Left kidney (tissue), 8 donors: ENCODE measurements at places on chromosomes 4 and X. TPM values are rescaled to one million over a fixed set of nuclear protein-coding genes. Genes with fewer than 3 reads are reported as not detected.

DNA sequence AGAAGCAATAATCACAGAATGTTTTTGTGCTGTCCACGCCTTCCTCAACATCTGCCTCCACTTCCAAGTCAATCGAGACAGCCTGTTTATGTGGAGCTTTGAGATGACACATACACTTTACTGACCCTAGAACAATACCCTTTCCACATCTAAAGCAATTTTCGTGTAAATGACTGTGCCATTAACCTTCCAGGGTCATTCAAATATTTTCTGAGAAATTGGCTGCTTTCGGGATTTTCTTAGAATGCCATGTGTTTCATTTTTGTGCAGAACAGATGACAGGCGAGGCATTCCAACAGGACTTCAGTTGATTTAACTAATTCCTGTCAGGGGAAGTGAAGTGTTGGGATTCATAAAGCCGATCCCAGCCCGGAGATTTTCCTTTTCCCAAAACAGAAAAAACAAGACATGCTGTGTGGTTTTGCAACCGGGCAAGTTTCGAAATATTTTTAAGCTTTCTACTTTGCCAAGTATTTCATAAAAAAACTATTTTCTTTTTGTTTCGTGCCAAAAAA is 73.9 kb downstream of the SORBS2 start:
- peak; percentile 55 for DNase-seq

DNA sequence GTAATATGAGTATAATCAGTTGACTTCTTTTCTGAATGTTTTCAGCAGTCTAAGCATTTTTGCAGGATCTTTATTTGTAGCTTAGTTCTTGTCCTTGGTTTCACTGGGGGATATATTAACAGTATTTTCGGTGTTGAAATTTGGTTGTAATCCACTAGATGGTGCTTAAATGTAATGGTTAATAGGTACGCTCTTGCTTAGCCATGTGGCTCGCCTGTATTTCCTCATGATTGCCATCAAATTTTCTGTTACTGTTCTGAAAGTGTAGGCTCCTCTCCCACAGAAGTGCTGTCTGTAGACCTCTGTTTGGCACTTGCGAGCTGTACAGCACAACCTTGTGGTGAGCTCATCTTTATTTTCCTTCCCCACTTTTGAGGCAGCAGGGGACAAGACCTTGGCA is 3.9 kb upstream of the FAAH2 start:
- no peak for DNase-seq

- no peak for DNase-seq
Measured at GRCh38 chr4:20391198-20391597, 139.5 kb downstream of the SLIT2 start.

DNA sequence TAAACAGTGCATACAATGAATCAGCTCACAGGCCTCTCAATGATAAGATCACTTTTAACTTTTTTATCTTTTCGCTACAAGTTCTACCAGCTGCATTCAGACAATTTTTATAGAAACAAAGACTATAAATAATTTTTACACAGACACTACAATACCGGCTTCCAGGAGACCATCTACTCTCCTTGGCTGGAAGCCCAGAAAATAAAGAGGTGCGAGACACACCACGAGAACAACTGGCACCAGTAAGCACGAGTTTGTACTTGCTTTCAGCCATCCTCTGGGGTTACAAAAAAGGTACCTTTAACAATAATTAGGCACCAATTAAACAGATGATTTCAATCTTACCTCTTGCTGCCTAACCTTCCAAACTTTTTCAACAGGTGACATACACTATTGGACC is 11.2 kb upstream of the PRDX4 start:
- DNase-seq: no peak

- DNase-seq: no peak
Measured at GRCh38 chr4:134627366-134627765, 425.8 kb upstream of the PABPC4L start.

GRCh38 chr4:119736559-119736958 is 108.0 kb upstream of the PDE5A start:
- DNase-seq: no peak

- DNase-seq: no peak
Measured at GRCh38 chr4:155487210-155487609, 110.4 kb upstream of the MAP9 start.

DNA sequence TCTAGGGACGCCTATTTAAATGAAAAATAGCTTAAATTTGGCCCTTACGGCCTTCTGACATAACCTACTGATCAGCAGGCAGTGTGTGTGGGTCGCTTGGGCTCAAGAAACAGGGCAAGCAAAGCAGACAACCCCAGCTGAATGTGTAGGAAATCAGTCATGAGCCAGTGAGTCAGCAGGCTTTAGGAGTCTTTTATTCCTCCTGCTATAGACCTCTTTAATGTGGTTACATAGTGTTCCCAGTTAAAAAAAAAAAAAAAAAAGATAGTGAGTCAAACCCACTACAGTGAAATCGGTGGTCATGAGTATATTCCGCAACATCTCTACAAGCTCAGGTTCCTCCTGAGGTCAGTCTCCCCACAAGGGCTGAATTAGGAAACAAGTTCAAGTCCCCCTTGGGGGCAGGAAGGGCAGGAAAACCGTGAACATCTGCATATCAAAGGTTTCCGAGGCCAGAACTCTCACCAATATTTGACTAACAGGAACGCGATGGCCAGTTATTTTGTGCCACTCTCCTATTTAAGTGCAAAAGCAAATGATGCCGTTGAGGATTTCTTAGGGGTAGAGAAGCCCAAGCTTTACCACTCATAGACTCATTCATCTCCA is 32.7 kb downstream of the ACSL1 start:
- DNase-seq: no peak

GRCh38 chr4:158807691-158808090 is 38.9 kb downstream of the FNIP2 start:
- DNase-seq: no peak

DNA sequence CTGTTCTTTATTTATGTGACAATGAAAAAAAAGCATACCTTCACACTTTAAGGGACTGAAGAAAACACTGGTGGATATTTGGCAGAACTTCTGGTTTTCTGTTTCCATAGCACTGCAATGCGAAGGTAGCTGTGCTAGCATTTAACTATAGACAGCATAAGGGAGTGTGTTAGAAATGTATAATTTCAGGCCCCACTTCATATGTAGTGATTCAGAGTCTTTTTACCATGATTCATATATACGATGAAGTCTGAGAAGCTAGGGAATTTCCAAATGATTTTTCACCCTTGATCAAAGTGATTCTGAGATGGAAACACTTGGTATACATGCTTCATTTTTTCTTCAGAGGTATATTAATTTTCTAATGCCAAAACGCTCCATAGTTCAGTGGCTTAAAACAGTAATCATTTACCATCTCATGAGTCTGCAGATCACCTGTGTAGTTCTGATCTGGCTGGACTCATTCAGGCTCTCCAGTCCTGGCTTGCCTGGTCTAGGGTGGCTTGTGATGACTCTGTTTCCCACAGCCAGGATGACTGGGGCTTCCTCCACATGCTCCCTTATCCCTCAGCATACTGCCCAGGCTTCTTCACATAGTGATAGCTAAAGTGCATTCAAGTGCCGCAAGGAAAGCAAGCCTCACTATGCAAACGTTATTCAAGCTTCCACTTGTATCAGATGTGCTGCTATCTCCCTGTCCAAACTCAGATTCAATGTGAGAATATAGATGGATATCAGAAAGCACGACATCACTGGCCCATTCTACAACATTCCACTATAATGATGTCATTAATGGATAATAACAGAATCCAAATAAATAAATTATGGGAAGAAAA is 790.1 kb downstream of the TECRL start:
- DNase-seq: no peak

GRCh38 chr4:8543623-8544022 is 36.6 kb upstream of the GPR78 start:
- no peak for DNase-seq

DNA sequence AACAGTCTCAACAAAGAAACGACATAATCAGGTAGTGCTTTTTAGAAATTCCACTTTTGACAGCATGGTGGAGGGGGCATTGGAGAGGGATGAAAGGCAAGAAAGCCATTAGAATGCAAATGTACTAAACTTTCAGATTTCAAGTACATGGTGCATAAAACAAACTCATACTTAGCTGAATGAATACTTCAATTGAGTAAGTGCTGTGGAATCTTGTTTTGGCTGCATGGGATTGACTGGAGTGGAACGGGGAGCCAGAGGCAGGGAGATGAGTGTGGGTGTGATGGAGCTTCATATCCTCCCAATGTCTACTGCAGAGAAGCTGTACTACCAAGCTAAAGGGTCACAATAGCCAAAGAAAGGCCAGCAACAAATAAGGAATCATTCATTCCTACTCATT is 52.4 kb downstream of the USP46 start:
- no peak for DNase-seq

DNA sequence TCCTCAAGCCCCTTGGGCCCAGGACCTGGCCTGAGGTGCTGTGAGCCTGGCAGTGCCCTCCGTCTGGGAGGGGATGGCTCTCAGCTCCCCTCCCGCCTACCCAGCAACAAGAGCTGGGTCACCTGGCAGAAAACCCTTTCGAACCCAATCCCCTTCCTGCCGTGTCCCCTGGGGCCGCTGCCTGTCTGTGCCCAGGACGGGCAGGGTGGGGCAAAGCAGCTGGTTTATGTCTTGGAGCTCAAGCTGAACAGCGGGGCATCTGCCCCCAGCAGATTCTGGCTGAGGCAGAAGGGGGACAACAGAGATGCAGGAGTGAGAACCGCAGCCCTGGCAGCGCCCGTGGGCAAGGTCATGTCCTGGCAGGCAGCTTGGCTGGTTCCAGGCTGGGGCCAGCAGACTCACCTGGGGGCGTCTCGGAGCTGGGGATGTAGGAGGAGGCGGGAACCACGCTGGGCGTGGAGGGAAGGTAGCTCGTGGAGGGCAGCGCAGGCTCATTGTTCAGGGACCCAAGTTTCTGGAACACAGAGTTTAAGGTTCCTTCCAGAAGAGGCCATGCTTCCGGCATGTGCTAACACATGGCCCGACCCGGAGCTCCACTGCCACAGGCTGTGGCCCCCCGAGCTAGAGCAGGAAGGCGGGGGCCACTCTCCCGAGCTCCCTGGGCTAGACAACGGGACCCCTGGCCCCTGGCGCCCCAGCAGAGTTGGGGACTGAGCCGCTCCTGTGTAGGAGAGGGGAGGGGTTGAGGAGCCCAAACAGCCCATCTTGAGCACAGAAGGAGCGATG is 24.2 kb downstream of the NELFA start:
- DNase-seq: no peak

GRCh38 chrX:103565197-103565596 is 20.1 kb upstream of the TCEAL4 start:
- no peak for DNase-seq

DNA sequence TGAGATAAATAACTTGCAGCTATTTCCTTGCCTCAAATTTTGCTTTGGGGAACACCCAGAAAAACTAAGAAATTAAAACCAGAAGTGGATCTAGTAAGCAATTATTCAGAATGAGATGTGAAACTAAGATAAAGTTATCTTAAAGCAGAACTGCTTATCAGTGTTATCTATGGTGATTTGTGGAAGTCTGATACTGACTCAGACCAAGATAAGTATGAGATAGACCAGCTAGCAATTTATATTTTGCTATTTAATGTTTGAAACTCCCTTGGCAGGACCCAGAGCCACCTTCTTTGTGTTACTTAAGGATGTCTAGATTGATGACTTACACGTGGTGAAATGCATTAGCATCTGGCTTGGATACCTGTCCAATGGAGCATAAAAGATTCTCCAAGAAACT is 368.1 kb downstream of the EPHA5 start:
- no peak for DNase-seq

DNA sequence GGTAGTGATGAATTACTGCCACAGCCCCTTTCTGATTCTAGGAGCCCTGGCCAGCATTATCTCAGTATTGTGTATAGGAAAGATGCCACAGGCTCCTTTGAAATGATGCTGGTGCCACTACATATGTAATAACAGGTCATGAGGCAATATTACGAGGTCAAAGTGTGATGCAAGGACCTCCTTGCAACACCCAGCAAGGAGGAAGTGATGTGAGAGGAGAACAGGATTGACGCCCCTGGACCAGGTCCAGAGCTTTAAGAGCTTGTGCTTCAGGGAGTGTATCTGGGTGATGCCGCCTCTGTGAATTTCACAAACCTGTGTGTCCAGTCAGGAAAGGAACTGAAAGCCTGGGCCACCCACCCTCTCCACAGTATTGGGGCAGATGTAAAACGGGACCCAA is 261.8 kb downstream of the MID1IP1 start:
- no peak for DNase-seq

DNA sequence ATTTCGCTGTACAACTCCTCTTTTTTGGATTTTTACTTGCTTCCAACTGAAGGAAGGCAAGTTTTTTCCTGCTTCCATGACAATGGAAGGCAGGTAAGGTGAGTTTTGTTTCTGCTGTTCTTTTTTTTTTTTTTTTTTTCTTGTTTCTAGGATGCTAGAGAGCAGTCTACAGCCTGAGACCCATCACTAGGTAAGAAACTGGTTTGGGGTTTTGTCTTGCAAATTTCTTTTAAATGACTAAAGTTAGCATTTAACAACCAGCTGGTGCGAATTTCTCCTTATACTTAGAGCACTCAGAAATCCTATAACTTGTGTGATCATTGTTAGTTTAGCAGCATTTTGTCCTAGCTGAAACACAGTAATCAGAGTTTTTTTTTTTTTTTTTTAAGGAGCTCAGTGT is 378.4 kb upstream of the CNKSR2 start:
- no peak for DNase-seq

Gene PDZD11
- polyA plus RNA-seq: 55.9 TPM

Gene ZCCHC13
- not detected for polyA plus RNA-seq

Gene CPZ
- 18.9 TPM for polyA plus RNA-seq

Gene FAM133A
- 0.05 TPM for polyA plus RNA-seq

Gene GAGE2A
- polyA plus RNA-seq: not detected

Gene MAGEC1
- polyA plus RNA-seq: not detected
